ENCODE measurements at places on chromosomes 1 and 21.

DNA sequence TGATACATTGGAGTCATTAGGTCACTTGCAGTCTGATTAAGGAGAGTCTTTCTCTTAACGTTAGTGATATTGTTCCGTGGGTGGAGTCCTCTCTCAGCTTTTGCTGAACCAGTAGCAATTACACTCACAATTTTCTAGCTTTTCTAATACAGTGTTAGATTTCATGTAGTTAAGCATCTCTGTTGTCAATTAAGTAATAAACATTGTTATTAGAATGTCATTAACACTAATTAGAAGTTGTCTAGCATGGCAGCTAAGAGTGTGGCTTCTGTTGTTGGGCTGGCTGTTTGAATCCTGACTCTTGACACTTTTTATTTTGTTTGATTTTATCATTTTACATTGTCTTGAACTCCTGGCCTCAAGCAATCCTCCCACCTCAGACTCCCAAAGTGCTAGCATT is 33.4 kb downstream of the FAAH start:
- DNase-seq: no peak

GRCh38 chr1:203036135-203036534 is 9.8 kb downstream of the PPFIA4 start:
- DNase-seq: no peak

GRCh38 chr1:39538531-39539251 is 37.9 kb downstream of the PABPC4 start:
- no peak for DNase-seq

GRCh38 chr1:12604114-12604874 is 13.7 kb downstream of the DHRS3 start:
- DNase-seq: no peak

DNA sequence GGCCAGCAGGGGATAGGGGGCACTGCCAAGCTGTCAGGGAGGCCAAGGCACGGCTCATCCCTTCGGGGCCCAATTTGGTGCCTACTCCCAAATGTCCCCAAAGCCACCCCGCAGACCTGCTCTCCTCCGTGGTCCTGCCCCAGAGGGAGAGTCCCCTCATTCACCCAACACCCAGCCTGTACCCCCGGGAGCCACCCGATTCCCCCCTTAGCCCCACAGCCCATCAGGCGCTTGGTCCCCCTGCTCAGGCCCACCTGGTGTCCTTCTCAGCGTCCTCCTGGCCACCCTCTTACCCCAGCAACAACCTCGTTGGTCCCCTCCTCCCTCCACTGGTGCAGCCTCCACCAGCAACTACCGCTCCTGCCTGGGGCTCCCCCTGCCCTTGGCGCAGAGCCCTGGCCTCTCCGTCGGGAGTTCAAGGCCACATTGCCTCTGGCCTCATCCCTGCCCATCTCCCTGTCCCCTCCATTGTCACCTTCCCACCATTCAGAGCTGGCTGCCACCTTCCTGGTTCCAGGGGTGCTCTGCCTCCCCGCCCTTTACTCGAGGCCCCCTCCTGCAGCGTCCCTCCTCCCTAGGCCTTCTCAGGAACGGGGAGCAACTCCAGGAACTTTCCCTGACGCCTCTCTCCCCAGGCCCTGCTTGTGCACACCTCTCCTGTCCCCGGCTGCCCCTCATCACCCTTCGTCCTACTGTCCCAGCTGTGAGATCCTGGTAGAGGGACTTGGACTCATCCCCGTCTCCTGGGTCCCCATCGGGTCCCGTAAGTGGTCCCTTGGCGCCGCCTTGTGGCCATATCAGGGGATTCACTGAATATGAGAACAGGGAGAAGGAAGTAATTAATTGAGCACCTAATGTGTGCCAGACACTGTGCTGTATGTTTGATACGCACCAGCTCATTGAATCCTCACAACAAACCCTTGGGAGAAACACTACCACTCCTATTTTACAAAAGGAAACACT is 73.9 kb downstream of the RAP1GAP start:
- peak; percentile 76 for DNase-seq

- no peak for DNase-seq
Observed at GRCh38 chr1:190808035-190808434, 330.4 kb upstream of the BRINP3 start.

DNA sequence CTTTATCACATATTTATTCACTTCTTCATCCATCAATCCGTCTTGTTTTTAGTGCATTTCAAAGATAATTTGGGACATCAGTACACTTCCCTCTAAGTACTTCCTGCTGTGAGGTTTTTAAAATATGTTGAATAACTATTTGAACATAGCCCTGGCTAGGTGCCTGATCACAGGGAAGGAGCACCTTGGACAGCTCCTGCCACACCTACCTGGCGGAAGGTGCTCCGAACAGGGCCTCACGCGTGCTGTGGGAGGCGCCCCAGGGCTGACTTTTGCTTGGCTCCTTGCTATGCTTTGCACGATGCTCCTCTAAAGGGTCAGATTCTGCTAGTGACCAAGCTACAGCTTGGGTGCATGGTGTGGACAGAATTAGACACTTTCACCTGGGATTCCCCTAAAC is 4.9 kb upstream of the ATXN7L2 start:
- peak; percentile 38 for DNase-seq

DNA sequence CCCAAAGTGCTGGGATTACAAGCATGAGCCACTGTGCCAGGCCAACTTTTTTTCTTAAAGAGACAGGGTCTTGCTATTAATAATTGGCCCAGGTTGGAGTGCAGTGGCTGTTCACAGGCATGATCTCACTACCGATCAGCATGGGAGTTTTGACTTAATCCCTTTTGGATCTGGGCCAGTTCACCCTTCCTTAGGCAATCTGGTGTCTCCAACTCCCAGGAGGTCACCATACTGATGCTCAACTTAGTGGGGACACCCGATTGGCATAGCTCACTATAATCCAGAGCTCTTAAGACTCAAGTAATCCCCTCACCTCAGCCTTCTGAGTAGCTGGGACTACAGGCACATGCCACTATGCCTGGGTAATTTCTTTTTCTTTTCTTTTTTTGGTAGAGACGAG is 64.2 kb upstream of the SCYL3 start:
- DNase-seq: no peak

GRCh38 chr1:176559878-176560277 is 96.9 kb downstream of the PAPPA2 start:
- peak; percentile 69 for DNase-seq

GRCh38 chr1:174105086-174105485 is 54.2 kb upstream of the RABGAP1L start:
- no peak for DNase-seq

DNA sequence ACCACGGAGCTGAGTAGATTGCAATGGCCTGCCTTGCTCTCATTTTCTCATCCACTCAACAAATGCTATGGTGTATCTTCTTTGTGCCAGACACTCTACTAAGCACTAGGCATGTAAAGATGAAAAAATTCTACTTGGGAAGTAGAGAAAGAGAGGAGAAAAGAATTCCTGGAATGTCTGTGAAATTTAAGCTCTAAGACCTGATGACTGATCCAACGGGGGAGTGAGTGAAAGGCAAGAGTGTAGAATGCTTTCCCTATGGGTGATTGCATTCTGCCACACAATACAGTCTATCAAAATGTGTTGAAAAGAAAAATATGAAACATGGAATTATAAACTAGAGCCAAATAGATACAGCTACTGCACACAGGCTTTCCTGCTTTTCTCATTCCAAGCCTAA is 82.3 kb downstream of the CYYR1 start:
- DNase-seq: no peak

- DNase-seq: peak; percentile 87
Observed at GRCh38 chr1:37410815-37411214, 63.6 kb upstream of the ZC3H12A start.

DNA sequence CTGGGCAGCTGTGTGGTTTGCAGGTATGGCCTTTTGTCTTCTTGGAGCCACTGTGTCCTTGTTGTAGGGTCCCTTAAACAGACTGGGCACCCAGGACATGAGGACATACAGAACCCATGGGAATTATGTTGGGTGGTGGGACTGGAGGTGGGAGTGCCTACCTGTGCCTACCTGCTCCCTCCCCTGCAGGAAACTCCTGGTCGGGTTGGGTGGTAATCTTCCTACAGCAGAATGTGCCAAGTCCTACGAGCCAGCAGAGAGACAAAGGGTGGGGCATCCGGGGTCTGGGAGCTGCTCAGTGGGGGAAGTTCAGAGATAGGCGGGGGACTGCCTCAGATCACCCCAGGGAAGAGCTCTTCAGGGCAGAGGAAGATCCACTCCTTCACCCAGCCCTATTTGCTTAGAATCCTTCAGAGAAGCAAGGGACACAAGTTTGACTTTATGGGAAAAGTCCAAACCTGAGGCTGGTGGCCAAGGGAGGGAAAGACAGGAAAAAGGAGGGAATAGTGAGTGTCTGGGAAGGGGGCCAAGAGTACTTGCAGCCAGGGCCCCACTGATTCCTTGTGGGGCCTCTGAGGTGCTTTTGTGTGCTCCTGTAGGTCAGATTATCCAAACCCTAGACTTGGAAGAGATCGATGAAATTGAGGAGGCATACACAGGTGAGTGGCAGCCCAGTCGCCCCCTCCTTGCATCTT is 58.3 kb downstream of the KIF21B start:
- DNase-seq: no peak

- no peak for DNase-seq
Observed at GRCh38 chr1:100786870-100787269, 67.3 kb downstream of the VCAM1 start.

- no peak for DNase-seq
Observed at GRCh38 chr1:45815667-45816458, 12.5 kb downstream of the MAST2 start.

- DNase-seq: no peak
Observed at GRCh38 chr1:153805886-153806719, 30.9 kb downstream of the SLC27A3 start.

DNA sequence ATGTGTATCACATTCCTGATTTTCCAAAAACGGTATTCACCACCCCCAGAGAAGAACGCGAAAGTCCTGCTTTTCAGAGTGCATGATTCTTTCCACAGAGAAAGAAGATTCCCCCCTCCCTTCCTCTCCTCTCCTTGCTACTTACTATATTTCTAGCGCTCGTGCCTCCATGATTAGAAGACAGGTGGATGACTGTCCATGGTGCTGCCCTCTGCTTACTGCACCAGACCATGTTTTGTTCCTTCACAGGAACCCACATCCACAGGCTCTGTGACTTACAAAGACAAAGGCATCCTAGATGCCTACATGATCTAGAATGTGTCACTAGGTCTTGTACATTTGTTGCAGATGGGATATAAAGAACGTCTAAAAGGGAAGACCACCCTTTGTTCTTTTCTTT is 49.1 kb upstream of the ZNF648 start:
- no peak for DNase-seq

GRCh38 chr1:234281826-234282489 is 91.3 kb upstream of the COA6 start:
- DNase-seq: no peak

DNA sequence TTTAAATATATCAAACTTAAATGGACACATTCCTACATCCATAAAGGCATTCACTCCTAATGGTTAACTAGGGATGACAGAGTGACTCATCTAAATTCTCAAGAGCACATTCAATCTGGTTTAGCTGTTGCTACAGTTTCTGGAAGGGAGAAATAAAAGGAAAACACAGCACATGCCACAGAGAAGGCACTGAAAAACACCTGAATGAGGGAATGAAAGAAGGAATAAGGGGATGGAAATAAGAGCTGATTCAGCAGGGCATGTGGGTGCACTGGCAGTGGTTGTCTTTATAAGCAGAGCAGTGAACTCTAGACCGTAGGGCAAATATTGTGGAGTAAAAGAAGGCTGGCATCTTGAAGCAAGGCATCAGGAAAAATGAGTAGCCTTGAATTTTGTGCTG is 79.3 kb downstream of the LHX4 start:
- no peak for DNase-seq

- peak; percentile 33 for DNase-seq
Observed at GRCh38 chr1:158035976-158036583, 42.6 kb downstream of the KIRREL1 start.

DNA sequence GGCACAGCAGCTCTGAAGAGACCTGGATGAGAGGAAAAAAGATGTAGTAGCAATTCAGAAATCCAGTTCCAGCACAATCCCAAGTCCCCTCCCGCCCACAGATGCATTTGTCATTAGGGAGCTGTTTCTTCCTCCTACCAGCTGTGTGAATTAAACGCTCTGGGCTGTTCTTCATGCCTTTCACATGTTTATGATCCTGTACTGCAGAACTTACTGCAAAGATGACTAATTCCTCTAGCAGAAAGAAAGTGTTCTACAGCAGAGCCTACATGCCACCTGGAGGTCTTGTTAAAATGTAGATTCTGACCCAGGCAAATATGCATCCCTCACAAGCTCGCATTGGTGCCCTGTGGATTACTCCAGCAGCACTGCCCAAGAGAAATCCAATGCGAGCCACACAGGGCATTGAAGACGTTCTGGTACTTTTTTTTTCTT is 6.5 kb downstream of the ENO1 start:
- no peak for DNase-seq

DNA sequence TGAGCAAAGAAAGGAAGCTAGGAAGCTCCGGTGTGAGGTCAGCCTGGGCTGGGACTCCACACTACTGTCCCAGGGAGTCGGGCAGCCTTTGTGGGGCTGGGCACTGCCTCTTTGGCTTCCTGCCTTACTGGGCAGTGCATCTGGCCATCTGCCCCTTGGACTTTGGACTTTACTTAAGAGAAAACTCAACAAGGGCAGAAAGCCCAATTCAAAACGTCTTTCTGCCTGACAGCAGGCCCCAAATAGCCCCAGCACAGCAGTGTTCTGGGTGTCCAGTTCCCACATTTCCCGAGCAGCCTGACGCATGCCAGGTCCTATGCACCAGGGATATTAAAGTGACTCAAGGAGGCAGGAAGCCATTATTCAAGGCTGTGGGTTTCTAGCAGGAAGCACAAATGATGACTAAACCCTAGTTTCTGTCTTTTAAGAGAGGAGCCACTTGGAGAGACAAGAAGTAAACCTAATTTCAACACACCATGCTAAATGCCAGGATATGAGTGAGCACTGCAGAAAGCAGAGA is 37.9 kb upstream of the EDEM3 start:
- DNase-seq: no peak

DNA sequence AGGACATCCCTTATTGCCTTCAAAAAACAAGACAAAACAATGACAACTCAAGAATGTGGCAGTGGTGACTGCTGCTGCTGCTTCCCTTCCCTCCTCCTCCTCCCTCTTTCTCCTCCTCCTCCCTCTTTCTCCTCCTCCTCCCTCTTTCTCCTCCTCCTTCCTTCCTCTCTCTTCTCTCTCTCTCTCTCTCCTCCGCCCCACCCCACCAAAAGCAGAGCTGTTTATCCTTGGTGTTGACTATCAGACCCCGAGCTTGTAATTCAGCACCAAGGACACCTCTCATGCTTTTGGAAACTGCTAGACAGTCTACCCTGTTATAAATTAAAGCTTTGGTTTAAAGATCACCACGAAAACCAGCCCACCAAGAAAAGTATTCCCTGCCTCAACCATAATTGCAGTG is 72.4 kb upstream of the IFNAR2 start:
- peak; percentile 29 for DNase-seq

- DNase-seq: no peak
Observed at GRCh38 chr21:26007951-26008498, 162.5 kb downstream of the APP start.

Measured in nephron progenitor cell (in vitro differentiated cells).